ENCODE measurements at places on chromosomes 12 and 14.

DNA sequence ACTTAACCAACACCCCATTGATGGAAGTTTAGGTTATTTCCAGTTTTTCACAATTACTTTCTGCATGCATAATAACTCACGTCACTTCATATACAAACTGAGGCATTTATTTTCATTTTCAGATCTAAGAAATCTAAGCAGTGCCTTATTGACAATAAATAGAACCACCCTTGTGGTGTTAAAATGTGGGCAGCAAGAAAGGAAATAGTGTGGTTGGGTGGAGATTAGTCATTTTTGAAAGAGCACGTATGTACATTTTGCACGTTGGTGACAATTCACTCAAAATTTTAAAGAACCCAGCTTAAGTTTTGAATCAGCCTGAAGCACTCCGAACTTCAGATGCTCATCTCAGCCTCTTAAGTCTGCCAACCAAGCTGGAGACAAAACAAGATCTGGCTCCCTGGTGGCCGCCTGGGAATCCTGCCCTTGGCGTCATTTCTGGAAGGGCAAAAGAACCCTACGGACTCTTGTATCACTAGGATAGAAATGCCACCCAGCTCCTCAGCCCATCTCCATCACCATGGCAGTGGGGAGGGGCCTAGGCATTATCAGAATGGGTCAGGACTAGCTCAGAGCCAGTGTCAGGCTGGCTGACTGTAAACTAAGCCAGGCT is 89.5 kb upstream of the BCL2L14 start:
- no peak for DNase-seq

DNA sequence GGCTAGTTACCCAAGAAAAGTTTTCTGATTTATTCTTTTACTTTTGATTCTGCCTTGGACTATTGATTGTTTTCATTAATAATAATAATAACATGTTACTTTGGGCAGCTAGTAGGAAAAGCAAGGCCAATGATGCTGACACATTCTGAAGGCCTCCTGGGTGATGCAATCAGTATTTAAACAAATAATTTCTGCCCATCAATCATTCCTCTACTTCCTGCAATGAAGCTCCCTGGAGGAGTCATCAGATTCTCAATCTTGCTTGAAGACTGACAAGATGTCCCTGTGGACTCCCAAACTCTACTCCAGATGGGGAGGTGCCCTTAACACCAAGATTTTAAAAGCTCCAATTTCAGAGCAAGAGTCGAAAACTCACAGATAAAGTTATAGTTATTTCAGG is at the start of gene SPX:
SPX (plus strand) TSS at position 244 of the 400 bp plus-strand sequence. CDS start 177 bp downstream, outside the sequence.
- no peak for DNase-seq

- no peak for DNase-seq
These were observed 3.1 kb downstream of the FUT8 start for GRCh38 chr14:65415613-65416012.

DNA sequence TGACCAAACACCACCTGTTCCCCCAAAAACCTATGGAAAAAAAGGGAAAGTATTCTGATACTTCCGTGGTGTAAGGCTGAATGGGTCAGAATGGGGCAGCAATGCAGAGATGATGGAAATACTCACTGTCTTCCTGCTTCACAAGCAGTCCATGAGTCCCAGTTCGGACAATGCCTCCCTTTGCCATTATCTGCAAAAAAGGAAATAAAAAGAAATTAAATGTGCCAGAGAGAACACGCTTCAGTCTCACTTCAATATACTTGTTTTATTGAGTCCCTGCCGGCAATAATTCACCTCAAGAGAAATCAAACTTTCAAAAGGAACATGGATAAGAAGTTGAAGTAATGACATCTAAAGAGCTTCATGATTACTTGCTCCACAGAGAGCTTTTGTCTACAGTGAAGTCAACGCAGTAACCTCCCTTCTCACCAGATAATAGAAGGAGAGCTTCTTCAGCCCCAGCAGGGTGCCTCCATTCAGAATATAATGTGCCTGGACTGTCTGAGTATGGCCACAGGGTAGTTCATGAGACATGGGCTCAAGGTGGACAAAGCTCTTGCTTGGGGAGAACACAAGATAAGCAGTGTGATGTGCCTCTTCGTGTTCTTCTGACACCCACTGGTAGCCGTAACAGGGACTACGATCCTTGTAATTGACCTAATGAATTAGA is 14.6 kb downstream of the A2M start:
- DNase-seq, result no peak

DNA sequence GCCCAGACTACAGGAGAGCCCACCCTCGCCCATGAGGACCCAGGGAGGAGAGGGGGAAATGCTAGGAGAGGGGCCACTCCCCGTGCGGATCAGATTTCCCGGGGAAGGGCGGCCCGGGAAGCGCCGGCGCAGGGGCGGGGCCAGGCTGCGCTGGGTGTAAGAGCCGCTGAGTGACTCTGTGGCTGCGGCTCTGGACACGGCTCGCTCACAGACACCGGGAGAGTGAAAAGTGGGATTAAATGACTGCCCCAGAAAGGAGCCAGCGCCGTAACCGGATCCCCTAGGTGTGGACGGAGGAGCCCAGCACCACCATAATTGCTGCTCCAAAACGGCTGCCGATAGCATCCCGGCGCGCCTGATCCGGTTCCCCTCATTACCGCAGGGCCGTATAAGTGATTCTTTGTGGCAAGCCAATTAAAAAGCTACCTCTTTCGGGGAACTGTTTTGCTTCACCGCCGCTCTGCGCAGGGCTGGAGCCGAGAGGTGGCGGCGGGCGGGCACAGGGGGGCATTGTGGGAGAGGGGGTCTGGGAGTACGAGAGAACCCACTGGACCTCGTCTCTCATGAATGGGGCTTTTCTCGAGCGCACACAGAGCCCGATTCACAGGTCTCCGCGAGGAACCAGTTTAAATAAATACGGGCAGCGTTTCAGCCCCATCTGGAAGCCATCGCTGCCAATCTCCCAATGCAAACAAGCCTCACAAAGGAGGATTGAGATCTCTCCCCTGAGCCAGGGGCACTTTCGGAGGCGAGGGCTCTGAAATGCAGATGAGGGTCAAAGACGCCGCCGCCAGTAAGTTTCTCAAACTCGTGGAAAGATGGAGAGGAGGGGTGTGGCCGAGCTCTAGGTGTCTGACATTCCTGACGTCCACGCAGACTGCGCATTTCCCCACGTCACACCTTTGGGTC is 2.5 kb downstream of the COL2A1 start:
- DNase-seq, result no peak

- DNase-seq, result no peak
These were observed 684.9 kb upstream of the TMEM132C start for GRCh38 chr12:127582074-127582473.

- DNase-seq, result no peak
These were observed 215.6 kb upstream of the PPFIA2 start for GRCh38 chr12:81974762-81975161.

- DNase-seq, result no peak
These were observed 973 bp downstream of the P2RX2 start for GRCh38 chr12:132619386-132620112.

- DNase-seq, result no peak
These were observed 220.2 kb upstream of the NAV3 start for GRCh38 chr12:77610446-77610845.

DNA sequence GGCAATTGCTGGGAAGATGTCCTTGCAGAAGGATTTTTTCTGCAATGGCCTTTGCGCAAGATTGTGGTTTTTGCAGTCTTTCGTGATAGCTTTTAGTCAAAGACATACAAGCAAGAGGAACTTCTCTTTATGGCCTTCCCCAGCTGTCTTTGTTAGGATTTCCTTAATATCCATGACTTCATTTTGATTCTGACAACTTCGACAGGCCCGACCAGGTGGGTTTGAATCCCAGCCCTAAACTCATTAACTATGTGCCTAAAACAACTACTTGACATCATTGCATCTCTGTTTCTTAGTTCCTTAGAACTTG is 13.3 kb upstream of the VRK1 start:
- no peak for DNase-seq

DNA sequence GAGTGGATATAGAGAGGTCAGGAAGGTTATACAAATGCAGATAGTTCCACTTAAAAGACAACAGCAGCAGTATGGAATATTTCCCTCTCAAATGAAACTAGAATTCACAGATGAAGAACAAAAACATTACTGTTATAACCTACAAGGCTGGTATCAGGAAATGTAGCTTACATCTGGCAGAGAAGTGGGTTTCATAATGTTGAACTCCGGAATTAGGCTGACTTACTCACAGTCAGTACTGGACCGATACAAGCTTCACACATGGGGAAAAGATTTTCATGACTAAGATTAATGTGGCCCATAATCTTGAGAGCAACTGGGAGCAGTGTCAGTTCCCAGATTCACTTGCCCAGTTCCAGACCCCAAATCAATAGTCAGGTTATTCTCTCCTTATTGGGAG is 353.9 kb downstream of the DUSP6 start:
- DNase-seq, result no peak

DNA sequence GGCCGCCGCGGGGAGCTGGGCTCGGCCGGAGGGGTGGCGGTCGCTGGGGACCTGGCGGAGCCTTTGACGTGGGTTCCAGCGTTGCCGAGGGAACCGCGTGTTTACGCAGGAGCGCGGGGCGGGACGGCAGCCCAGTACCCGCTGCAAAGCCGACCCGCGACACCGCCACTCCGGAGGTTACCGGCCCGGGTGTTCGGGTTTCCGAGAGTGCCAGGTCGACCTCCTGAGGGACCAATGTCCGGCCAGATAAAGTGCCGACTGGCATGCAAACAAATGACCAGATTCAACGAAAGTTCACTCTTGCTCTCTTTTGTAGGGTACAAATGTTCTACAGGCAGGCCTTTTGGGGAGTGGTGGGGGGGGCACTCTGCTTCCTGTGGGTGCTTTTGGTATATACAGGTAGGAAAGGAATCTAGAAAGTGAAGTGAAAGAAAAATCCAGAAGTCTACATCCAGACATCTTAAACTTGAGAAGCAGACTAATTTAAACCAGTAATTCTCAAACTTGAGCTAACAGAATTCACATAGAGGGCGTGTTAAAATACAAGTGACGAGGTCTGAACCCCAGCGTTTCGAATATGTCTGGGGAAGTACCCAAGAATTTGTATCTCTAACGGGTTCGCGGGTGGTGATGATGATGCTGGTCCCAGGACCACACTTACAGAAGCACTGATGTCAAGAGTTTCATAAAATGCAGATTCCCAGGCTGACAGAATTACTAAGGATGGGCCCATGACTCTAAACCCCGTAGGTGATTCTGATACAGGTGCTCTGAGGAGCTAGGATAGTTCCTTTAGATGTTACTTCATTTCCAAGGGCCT is at the start of gene GPR135:
GPR135 (minus strand) TSS at position 65 of the 820 bp plus-strand sequence. CDS start 154 bp downstream, outside the sequence.
- no peak for DNase-seq

- DNase-seq, result no peak
These were observed 214.6 kb downstream of the PHETA1 start for GRCh38 chr12:111154147-111154834.

GRCh38 chr12:184811-185575 is 29.0 kb downstream of the SLC6A12 start:
- DNase-seq, result no peak

DNA sequence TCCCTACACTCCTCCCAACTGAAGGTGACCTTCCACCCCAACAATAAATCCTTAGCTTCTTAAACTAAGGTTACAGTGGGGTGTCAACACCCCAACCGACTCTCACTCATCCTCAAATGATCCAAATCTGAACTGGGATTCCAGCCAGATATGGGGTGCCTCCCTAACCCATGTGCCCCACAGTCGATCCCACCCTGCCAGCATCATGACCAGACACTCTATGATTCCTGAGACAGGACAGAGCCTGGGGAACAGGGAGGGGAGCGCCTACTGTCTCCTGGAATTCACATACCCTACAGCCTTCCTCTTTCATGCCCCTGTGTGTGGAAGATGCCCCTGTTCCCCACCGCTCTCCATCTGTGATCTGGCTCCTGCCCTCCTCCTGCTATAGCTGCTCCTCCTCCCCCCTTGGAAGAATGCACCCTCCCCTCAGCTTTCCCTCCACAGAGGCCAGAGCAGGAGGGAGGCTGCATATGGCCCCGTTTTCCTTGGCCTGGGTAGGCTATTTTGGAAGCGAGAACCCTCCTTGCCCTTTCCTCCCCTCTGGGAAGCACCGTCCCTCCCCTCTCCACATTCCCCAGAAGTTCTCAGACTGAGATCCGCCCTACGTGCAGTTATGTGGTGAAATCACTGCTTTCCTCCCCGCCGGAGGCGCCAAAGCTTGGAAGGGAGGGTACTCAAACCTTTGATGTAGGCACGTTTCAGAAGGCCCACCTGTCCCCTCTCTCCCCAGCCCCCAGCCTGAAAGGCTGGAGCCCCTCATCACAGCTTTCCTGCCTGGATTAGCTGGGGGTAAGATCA is 48.0 kb downstream of the SMUG1 start:
- no peak for DNase-seq

GRCh38 chr12:82873951-82874350 is 187.2 kb downstream of the TMTC2 start:
- DNase-seq, result peak; percentile 96

DNA sequence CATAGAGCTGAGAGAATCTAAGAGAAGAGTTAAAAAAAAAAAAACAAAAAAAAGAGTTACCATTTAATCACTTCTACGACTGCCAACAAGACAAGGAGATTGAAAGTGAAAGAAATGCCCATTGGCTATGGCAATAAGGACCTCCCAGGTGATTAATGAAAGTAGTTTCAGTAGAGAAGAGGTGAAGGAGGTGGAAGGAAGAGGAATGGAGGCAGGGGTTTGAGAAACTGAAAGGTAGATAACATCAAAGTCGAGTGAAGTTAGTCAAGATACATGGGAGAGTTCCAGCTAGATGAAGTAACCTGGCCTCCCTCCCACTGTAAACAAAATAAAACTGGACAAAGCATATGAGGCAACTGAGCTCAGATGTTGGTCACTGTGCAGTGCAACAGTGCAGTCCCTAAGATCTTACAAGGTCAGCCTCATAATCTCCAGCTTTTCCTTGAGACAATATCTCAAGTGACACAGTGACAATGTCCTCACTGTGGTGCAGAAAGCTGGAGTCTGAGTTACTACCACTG is 118.0 kb upstream of the CCDC198 start:
- DNase-seq, result no peak

DNA sequence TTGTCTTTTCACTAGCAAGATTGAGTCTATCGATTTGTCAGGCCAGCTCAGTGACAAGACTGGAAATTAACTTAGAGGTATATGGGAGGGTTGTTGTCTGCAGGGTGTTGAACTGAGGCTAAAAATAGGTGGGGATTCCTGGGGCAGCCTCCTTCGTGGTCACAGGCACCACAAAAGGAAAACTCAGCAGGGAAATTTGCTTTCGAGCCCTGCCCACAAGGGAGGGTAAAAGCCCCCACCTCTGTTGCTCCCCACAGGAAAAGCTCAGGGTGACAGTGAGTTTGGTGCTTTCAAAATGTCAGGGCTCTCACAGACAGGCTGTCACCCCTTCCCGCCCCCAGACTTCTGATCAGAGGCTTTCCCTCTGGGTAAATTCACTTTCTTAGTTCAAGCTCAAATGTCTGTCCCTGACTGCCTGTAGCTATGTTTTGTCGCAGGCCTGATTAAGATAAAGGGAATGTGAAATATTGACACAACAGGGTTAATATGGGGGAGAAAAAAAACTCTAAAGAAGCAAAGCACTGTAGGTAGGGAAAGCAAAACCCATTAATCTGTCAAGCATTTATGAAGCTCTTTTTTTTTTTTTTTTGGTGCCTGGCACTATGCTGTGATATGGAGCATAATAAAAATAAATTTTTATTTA is 11.7 kb upstream of the NFKBIA start:
- DNase-seq, result no peak

GRCh38 chr14:92577321-92577742 is 63.8 kb downstream of the RIN3 start:
- no peak for DNase-seq

All from NCI-H1694 treated with DMSO at 0.1 percent for 48 hours (cell line).